Hematopoietic multipotent progenitor cell treated with erythropoietin and hydrocortisone succinate and interleukin-3 and kit ligand, for 4 days (in vitro differentiated cells): ENCODE measurements at places on chromosomes 7 and 10.

DNA sequence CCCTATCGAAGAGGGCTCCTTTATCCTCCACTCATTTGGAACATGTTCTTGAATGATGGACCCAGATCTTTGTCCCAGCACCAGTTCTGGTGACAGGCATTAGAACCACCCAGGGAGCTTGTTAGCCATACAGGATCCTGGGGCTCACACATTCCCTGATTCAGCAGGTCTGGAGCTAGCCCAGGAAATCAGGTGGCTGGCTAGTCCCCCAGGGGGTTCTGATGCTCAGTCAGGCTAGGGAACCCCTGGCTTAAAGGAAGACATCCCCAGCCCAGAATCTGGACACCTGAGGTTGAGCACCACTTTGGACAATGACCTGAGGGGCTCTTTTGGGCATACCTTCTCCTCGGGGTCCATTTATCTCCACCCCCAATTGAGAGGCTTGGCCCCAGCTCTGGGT lies 37.0 kb upstream of the NANOS1 start:
- no peak for DNase-seq

- DNase-seq: peak; percentile 15
These were observed 7.4 kb downstream of the APBB1IP start for GRCh38 chr10:26445411-26446031.

- no peak for DNase-seq
These were observed 92.0 kb downstream of the GPR85 start for GRCh38 chr7:112994656-112995055.

DNA sequence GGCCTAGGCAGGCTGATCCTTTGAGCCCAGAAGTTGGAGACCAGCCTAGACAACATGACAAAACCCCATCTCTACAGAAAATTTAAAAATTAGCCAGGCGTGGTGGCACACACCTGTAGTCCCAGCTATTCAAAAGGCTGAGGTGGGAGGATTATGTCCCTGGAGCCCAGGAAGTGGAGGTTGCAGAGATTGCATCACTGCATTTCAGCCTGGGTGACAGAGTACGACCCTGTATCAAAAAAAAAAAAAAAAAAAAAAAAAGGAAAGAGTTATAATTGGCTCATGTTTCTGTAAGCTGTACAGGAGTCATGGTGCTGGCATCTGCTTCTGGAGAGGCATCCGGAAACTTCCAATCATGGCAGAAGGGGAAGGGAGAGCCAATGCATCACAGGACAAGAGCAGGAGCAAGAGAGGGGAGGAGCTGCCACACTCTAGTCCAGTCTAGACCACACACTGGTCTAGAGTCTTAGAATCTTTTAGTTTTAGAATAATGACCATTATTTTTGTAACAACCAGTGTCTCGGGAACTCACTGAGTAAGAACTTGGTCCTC lies 16.8 kb downstream of the DOCK1 start:
- no peak for DNase-seq

- DNase-seq: no peak
These were observed 192.6 kb upstream of the C7orf33 start for GRCh38 chr7:148397985-148398384.
